ENCODE measurements at places on chromosomes 11 and 22. TPM values are rescaled to one million over a fixed set of nuclear protein-coding genes. Genes with fewer than 3 reads are reported as not detected.

DNA sequence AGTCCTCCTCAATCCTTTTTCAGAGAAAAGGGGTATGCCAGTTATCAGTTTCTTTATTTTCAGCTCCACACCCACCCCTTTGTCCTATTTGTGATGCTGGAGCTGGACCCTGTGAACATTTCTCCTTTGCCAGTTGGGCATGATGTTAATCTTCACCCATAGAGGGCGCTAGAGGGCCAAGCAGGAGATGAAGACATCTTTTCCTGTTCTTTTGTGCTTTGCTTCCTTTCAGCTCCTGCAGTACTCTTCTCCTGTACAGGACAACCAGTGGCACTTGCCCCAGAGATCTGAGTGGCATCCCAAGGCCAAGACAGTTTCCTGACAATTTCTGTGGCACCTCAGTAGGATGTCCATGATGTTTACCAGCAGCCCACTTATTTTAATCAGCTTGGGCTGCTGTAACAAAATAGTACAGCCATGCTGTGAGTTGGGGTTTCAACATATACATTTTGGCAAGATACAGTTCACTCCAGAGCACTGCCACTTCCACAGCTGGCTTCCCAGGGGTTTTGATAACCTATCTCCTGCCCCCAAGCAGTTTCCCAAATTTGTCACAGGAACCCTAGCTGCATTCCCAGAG is 4.6 kb downstream of the SAA2 start:
- DNase-seq = peak; percentile 73

Gene MS4A5
- total RNA-seq = not detected

- DNase-seq = no peak
These were observed 78.7 kb upstream of the NARS2 start for GRCh38 chr11:78653294-78653909.

Gene PAX6
- 4.2 TPM for total RNA-seq

DNA sequence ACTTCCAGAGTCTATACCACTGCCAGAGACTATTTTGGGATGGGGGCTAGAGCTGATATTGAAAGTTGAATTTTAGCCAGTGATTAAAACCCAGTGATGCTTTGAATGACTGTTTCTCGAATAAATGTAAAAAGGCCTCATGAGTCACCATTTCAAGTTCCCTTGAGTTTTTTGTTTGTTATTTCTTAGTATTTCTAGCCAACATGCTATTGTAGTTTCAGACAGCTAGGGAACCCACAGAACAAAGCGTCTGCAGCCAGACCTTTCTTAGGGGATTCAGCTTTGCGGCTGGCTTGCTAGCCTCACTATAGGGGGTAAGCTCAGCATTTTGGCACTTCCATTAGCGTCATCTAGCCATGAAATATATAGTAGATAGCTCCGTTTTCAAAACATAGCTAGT is 66.5 kb downstream of the DBX1 start:
- peak; percentile 13 for DNase-seq

DNA sequence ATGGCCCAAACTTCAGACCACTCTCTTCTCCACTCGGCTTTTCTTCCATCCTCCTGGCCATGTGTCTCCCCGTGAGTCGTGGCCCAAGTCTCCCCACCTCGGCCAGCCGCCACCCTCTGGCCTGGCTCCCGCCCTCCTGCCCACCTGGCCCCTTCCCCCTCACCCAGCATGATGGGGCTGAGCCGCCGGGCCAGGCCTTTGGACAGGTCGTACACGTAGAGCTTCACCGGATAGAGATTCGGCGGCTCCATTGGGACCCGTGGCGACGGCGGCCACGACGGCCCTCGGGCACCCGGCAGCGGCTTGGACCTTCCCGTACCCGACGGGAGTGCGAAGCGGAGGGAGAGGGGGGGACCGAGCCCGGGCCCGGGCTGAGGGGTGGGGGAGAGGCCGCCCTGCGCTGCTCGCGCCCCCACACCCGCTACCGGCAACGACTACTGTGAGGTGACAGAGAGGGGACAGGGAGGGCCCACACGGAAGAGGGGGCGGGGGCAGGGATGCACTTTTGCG is at the start of gene DESI1:
TSS of gene DESI1 (minus strand) at position 455 of the 510 bp plus-strand sequence. CDS start at position 251, 204 bp downstream.
- no peak for DNase-seq

DNA sequence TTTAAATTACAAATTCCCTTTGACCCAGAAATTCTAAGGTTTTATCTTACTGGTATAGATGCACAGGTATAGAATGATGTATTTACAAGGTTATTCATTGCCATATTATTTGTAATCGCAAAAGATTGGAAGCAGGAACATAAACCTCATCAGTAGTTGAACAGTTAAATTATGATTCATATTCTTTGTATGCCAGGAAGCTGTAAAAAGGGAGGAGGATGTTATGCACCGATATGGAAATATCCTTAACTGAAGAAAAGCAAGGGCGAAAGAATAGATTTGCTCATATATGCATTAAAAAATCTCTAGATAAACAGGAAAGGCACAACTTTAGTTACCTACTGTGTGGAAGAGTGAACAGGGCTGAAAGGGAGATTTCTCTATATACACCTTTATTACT is 36.7 kb downstream of the PPFIA1 start:
- no peak for DNase-seq

DNA sequence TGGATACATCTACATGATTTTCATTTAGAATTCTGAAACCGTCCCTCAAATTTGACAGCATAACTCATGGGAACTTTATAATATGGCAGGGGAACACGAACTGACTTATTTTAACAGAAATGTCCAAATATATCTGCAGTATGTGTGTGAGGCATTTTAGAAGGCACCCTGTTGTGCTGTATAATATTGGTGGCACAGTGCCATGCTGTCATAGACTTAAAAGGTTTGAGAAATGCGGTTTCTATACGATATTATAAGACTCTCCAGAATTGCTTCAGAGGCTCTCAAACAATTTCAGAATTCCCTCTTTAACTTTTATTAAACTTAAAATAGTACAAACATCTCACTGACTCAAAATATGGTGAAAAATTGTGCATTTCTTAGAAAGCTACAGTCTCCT is 181.6 kb downstream of the MSANTD4 start:
- no peak for DNase-seq

GRCh38 chr11:86446163-86446923 is 71.7 kb downstream of the CCDC81 start:
- DNase-seq = no peak

Gene SLC43A1
- 1.2 TPM for total RNA-seq

GRCh38 chr22:37610480-37611129 is 2.0 kb downstream of the GGA1 start:
- DNase-seq = no peak

- DNase-seq = no peak
These were observed 72.3 kb upstream of the POU2AF2 start for GRCh38 chr11:111173221-111173620.

Gene GAB4
- not detected for total RNA-seq

Gene HTR3A
- 0.35 TPM for total RNA-seq

Gene BIRC3
- total RNA-seq = 130 TPM

DNA sequence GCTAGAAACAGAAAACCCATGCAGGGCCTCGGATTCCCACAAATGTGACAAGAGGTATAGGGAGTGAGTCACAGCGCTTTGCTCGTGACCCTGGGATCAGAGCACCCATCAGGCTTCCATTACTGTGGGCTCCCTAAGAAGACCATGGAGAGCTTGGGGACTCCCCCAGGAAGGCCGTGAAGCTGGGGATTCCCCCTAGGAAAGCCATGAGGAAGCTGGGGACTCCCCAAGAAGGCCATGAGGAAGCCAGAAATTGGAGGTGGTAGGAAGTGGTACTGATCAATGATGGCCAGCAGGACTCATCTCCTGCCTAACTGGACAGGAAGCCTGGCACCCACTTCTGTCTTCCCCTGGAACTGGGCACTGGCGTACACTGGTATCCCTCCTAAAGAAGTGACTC is 10.1 kb upstream of the DCPS start:
- no peak for DNase-seq

GRCh38 chr11:83521647-83522596 is 235.8 kb upstream of the CCDC90B start:
- DNase-seq = peak; percentile 10

DNA sequence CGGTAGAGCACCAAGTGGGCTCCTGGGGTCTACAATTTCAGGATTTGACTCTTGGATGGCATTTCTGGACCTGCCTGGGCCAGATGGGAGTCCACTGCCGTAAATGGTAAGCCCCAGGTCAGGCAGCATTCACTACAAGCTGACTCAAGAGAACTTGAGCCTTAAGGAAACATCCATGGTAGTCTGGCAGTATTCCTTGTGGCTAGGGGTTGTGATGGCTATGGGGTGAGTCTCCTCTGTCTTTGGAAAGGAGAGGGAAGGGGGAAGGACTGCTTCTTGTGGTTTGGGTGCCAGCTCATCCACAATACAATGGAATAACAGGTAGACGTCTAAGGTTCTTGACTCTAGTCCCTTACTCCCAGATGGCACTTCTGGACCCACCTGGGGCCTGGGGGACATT is 32.3 kb upstream of the POU2AF2 start:
- DNase-seq = no peak

GRCh38 chr11:2750682-2751522 is 51.1 kb upstream of the KCNQ1OT1 start:
- DNase-seq = peak; percentile 32

Gene RAB39A
- 0.10 TPM for total RNA-seq

DNA sequence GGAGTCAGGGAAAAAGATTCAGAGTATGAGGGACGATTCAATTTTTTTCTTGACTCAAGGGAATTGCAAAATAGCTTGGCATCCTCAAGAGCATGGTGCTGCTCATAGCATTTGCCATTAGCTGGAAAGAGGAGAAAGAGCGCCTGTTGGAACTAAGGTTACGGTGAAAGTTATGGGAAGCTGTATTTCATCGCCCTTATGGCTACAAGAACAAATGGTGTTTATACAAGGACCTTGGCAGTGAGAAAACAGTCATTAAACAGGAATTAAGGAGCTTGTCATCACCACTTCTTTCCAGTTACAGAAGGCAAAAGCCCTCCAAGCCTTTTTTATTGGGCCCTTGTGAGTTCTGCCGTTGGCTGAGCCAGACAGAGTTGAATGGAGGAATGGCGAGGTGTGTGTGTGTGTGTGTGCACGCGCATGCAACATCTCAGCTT is 74.2 kb downstream of the ALX4 start:
- DNase-seq = no peak

DNA sequence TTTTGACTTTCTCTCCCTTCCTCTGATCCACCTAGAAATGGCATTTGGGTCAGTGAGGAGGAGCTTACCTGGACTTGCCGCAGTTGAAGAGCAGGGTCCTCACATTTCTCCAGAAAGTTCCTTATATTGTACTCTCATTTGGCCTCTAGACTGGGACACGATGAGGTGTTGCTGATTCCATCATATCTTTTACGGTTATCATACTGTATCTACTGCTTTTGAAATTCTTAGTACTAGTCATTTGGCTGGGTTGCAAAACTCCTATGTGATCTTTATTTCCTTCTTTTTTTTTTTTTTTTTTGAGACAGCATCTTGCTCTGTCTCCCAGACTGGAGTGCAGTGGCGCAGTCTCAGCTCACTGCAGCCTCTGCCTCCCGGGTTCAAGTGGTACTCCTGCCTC is 58.7 kb upstream of the FAM181B start:
- DNase-seq = no peak

GRCh38 chr11:56967726-56968125 is 21.0 kb upstream of the OR5AK2 start:
- DNase-seq = no peak

DNA sequence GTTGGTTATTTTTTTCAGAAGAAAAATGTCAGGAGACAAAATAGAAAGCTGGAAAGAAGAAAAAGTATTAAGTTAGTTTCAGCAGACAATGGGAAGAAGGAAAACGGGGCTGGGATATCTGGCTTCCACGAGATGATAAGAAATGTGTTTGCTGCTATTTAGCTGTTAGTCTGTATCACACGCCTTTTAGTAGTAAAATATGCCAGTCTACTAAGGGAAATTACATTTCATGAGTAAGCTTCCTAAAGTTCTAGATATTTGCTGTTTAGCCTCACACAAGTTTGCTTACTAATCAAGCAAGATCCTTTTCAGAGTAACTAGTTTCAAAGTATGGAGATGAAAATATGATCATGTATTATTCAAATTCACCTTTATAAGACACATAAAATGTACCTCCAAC is 1.5 kb downstream of the OR51B4 start:
- DNase-seq = no peak

DNA sequence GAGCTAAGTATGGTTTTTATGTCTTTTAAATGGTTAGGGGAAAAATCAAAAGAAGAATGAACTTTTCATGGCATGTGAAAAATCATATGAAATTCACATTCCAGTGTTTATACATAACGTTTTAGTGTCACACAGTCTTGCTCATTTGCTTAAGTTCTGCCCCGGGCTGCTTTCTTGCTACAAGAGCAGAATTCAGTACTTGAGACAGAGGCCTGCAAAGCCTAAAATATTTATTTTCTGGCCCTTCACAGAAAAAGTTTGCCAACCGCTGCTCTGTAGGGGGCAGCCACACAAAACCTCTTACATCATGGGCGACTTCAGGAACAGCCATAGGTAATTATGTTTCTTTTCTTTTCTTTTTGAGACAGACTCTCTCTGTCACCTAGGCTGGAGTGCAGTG is 1.0 kb upstream of the ATG2A start:
- peak; percentile 61 for DNase-seq

- no peak for DNase-seq
These were observed 35.1 kb downstream of the FBLN1 start for GRCh38 chr22:45537734-45538181.

DNA sequence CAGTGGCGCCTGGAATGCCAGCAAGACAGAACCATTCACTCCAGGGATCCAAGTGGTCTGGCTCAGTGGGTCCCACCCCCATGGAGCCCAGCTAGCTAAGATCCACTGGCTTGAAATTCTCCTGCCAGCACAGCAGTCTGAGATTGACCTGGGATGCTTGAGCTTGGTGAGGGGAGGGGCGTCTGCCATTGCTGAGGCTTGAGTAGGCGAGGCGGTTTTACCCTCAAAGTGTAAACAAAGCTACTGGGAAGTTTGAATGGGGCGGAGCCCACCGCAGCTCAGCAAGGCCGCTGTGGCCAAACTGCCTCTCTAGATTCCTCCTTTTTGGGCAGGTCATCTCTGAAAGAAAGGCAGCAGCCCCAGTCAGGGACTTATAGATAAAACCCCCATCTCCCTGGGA is 125.7 kb upstream of the DDI1 start:
- no peak for DNase-seq

GRCh38 chr11:44066732-44067141 is 667 bp downstream of the ACCS start:
- DNase-seq = peak; percentile 65

- no peak for DNase-seq
These were observed 103.0 kb downstream of the DBX1 start for GRCh38 chr11:20056950-20057943.

Gene KCNK4
- not detected for total RNA-seq

- peak; percentile 22 for DNase-seq
These were observed 22.9 kb downstream of the MORC2 start for GRCh38 chr22:30945653-30946052.

Measured in renal cortical epithelial cell (primary cell).